H9 (cell line): ENCODE measurements at places on chromosomes 7 and 10.

DNA sequence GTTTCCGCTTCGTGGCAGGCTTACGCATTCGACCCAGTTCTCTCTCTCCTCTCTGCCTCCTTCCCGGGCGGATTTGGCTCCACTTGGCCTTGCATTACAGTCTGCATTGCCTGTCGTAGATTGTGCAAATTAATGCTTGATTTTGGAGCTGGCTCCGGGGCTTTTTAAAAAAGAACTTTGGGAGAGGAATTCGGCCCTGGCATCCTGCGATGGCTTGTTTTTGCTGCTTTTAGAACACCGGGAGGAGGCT, 767 bp downstream of the EIF4EBP2 start:
- H3K4me1 ChIP-seq: peaks cover 4% of the 10 kb centered on the region; the same call in 1 of the 2 replicates
- no peak for DNase-seq
- no peak overlapping the region for H3K27ac ChIP-seq

GRCh38 chr7:64871761-64872160, 31.3 kb upstream of the ZNF273 start:
- no peak overlapping the region for H3K27ac ChIP-seq
- H3K4me3 ChIP-seq: no peak overlapping the region
- peak; percentile 14 for DNase-seq
- H3K4me1 ChIP-seq: no peaks in the 10 kb centered on the region
- 0 out of 2 replicates have a peak, but pooled peaks cover 2% of the 10 kb centered on the region for H3K36me3 ChIP-seq

GRCh38 chr7:46450425-46450824, 529.4 kb upstream of the IGFBP3 start:
- no peaks in the 10 kb centered on the region for H3K27me3 ChIP-seq
- no peak for DNase-seq

DNA sequence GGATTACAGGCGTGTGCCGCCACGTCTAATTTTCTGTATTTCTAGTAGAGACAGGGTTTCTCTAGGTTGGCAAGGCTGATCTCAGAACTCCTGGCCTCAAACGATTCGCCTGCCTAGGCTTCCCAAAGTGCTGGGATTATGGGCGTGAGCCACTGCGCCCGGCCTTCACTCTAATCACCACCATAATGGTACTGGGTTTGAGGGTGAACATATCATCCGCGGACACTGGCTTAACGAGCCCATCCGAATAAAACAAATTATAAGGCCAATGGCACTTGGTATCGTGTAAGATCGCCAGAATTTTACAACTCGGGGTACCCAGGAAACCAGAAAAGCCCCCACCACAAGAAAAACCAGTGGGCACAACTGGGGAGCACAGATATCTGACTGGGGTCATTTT, 580 bp downstream of the FAM200A start:
- H3K27ac ChIP-seq: no peak overlapping the region
- peak overlapping the region; percentile 91 for H3K4me3 ChIP-seq
- peaks cover 36% of the 10 kb centered on the region for H3K36me3 ChIP-seq
- no peaks in the 10 kb centered on the region for H3K4me1 ChIP-seq
- no peaks in the 10 kb centered on the region for H3K27me3 ChIP-seq

DNA sequence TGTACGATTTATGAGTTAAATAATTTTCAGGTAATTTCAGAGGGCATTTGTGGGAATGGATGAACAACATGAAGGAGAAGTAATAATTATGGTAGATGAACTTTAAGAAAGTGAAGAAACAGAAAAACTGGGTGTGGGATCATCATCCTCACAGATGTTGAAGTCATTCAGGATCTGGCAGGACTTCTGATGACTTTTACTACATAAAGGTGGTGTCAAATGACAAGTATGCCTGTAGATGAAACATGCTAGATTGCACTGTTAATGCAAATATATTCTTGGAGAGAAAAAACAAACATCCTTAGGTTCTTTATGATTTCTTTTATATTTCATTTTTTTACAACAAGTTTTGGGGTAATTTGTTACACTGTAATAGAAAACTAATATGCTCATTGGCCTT, 230.2 kb downstream of the PCLO start:
- no peaks in the 10 kb centered on the region for H3K36me3 ChIP-seq
- no peak overlapping the region for H3K27ac ChIP-seq
- H3K27me3 ChIP-seq: no peaks in the 10 kb centered on the region
- no peak for DNase-seq
- no peaks in the 10 kb centered on the region for H3K4me1 ChIP-seq

DNA sequence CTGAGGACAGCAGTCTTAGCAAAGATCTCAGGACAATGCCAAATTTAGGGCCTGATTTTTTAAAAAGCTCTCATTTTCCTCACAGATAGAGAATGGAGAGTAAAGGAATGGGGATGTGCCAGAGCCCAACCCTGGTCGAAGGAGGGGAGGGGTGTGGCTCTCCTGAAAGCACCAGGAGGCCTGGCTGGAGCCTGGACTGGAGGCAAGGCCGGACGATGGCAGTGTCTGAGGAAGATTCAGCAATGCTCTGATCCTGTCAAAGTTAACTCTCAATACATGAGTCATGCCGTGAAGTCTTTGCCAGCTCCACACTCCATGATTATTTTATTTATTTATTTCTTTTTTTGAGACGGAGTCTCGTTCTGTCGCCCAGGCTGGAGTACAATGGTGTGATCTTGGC, 108.3 kb downstream of the UPF2 start:
- H3K4me3 ChIP-seq: no peak overlapping the region
- H3K27me3 ChIP-seq: no peaks in the 10 kb centered on the region
- H3K27ac ChIP-seq: no peak overlapping the region
- DNase-seq: no peak

DNA sequence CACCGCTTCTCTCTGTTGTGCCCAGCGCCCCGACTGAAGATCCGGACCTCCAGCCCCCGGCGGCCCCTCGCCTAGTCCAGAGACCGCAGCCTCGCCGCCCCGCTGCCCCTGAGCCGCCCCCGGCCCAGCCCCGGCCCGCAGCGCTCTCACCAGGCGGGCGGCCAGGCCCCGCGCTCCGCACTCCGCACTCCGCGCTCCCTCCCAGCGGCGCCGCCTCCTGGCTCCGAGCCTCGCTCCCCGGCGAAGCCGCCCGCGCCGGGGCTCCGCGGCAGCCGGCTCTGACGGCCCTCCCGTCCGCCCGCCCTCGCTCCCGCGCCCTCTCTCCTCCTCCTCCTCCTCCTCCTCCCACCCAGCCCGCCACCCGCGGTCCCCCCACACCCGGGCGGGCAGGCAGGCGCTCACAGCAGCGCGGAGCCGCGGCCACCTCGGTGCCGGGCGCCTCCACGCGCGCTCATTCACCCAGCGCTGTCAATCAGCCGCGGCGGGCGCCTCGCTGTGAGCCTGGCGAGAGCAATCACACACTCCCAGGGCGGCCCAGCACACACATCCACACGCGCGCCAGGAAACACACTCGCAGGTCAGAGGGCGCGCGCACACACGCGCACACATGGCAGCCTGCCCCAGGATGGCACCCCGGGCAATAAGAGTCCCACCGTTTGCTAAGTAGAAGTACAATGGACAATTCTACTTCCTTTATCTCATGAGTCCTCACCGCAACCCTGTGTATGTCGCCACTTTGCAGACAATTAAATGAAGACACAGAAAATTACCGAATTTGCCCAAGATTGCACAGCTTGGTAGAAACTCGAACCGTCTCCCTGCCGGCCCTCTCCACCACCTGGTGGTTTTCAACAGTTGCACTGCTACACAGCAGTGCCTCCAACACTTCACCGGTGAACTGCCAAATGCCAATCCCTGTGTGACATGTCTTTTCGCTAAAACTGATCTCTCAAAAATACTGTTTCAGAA, at the start of gene PRRT4:
PRRT4 (minus strand) TSS at position 280 of the 969 bp plus-strand sequence.
- H3K27ac ChIP-seq: no peak within 1 kb of the TSS
- no peaks in the 10 kb centered on the region for H3K4me1 ChIP-seq
- no peak for DNase-seq

DNA sequence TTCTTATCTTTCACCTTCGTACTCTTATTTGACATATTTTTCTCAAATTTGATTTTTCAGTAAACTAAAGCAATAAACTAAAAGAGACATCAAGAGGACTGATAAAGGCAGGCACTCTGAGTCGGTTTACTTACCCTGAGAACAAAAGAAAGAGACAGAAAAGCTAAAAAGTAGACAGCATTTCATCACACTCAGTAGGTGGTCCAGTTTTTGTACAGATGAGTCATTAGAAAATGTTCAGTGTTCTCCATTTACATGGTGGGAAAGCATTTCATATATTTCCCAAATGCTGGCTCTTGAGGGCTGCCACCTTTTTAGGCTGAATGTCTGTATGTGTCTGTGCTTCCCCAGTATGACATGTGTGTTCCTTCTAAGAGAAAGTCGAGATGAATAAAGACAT, 52.7 kb downstream of the NHLRC2 start:
- peaks cover 5% of the 10 kb centered on the region; the same call in 1 of the 3 replicates for H3K36me3 ChIP-seq
- H3K27me3 ChIP-seq: no peaks in the 10 kb centered on the region
- no peak for DNase-seq
- H3K4me3 ChIP-seq: no peak overlapping the region
- H3K4me1 ChIP-seq: no peaks in the 10 kb centered on the region

DNA sequence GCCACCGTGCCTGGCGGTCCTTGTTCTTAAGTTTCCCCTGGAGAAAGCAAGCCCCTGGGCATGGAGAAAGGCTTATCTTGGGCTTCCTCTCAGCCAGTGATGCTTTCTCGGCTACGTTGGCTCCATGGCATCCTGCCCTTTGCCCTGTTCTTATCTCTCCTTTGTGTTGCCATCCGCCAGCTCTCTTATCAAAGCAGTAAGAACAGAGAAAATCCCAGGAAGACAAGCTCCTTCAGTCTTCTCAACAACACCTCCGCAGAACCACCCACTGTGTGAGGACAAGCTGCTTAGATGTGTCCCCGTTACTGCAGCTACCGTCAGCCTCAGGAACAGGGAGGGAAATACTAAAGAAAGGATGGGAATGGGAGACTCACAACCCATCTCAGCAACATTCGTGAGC, 3.3 kb downstream of the PLEKHS1 start:
- H3K27ac ChIP-seq: no peak overlapping the region
- H3K4me1 ChIP-seq: no peaks in the 10 kb centered on the region
- H3K4me3 ChIP-seq: no peak overlapping the region
- H3K27me3 ChIP-seq: no peaks in the 10 kb centered on the region
- no peak for DNase-seq
- no peaks in the 10 kb centered on the region for H3K36me3 ChIP-seq

- H3K27me3 ChIP-seq: no peaks in the 10 kb centered on the region
- no peak overlapping the region for H3K4me3 ChIP-seq
- H3K4me1 ChIP-seq: peaks cover 4% of the 10 kb centered on the region; the same call in 1 of the 2 replicates
- H3K36me3 ChIP-seq: peaks cover 11% of the 10 kb centered on the region
Observed at GRCh38 chr7:5681979-5682546, 99.4 kb downstream of the RNF216 start.

GRCh38 chr10:14261336-14261735, 69.4 kb downstream of the FRMD4A start:
- no peak overlapping the region for H3K27ac ChIP-seq
- no peaks in the 10 kb centered on the region for H3K27me3 ChIP-seq
- no peaks in the 10 kb centered on the region for H3K4me1 ChIP-seq
- H3K4me3 ChIP-seq: no peak overlapping the region
- no peaks in the 10 kb centered on the region; the same call in 2 of the 3 replicates for H3K36me3 ChIP-seq

- H3K4me1 ChIP-seq: peaks cover 4% of the 10 kb centered on the region; the same call in 1 of the 2 replicates
- H3K27me3 ChIP-seq: no peaks in the 10 kb centered on the region
- no peak overlapping the region for H3K4me3 ChIP-seq
- no peak for DNase-seq
- H3K36me3 ChIP-seq: no peaks in the 10 kb centered on the region
- no peak overlapping the region for H3K27ac ChIP-seq
Observed at GRCh38 chr7:85630904-85631600, 444.2 kb upstream of the SEMA3D start.
